SIG-M5 (cell line): ENCODE measurements at places on chromosomes 3 and 15.

DNA sequence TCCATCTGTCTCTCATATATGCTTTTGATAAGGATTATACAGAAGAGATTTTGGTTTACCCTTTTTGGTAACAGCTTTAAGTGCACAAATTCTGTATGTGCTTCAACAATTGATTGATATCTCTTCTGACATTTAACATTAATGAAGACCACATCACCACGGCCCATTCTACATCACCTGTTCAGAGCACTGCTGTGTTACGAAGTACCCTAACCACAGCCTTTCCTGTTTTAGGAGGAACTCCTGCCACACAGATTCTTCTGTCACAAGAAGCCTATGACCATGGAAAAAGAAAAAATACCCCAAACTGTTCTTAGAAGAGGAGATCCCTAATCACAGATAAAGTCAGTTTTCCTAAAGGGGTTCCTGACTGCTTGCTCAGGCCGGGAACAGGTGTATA lies 170.1 kb downstream of the NSUN3 start:
- no peak for DNase-seq

DNA sequence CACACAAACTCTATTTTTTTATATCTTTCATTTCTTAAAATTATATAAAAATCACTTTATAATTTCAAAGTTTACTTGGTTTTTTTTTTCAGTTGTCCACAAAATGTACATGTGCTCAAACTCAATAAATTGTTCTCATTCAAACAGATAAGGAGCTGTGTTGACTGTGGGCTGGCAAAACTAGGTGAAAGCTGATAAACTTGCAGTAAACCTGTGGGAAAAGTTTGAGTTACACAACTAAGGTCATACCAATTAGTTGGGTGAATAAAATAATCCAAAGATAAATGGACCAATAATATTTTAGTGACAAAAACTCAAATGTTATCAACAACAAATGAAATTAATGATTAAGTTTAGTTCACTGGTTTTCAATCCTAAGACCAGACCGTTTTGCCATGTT lies 12.6 kb upstream of the UPK1B start:
- no peak for DNase-seq

DNA sequence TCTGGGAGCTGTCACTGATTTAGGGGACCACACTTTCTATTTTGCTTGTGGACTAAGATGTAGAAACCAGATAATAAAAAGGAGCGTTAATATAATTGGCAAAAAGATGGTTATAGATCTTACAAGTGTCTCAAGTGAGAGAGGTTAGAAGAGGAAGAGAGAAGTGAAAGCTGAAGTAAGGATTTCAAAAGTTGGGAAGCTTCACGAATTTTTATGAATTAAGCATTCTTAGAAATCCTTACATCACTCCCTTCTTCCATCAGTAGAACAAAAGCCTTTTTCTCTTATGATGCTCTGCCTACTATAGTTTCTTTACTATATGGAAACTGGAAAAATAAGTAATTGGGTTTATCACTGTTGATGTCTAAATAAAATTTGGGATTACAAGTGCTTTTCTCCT lies 146.5 kb downstream of the FNDC3B start:
- no peak for DNase-seq

- no peak for DNase-seq
Measured at GRCh38 chr3:23161896-23162570, 41.1 kb upstream of the UBE2E2 start.

- DNase-seq = no peak
Measured at GRCh38 chr3:50352781-50353180, 2.1 kb downstream of the CYB561D2 start.

DNA sequence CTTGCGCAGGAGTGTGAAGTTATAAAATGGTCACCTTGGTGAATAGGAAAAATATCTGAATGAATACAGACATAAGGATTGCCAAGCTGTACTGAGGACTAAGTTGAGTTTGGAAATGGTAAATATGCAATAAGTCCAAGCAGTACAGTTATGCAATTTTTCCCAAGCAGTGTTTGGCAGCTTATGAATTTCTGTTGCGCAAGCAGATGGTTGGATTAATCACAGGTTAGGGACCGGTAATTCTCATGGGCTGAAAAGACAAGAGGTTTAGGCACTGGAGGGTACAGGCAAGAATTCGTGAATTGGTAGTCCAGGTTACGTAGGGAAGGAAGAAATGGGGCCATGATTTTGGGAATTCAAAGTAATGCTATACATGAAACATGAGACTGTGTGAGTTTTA lies 210.3 kb downstream of the RAP2B start:
- no peak for DNase-seq

DNA sequence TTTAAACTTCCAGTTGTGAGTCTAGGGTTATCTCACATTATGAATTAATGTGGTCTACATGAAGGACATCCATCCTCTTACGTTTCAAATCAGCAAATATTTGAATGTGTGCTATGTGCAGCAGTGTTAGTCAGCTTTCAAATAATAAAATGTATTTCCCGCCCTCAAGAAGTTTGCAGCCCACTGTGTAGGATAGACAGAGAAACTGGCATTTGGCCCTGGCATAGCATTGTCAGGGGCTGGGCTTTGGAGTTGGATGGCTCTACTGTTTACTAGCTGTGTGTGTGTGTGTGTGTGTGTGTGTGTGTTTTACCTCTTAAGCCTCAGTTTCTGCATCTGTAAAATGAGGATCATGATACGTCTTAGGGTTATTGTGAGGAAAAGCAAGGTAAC lies 400.5 kb upstream of the C2CD4B start:
- DNase-seq = no peak

- DNase-seq = no peak
Measured at GRCh38 chr15:48596415-48596814, 49.1 kb downstream of the FBN1 start.
